Activated T-cell treated with anti-CD3 and anti-CD28 coated beads for 24 hours (primary cell): ENCODE measurements at places on chromosomes 5 and 9.

DNA sequence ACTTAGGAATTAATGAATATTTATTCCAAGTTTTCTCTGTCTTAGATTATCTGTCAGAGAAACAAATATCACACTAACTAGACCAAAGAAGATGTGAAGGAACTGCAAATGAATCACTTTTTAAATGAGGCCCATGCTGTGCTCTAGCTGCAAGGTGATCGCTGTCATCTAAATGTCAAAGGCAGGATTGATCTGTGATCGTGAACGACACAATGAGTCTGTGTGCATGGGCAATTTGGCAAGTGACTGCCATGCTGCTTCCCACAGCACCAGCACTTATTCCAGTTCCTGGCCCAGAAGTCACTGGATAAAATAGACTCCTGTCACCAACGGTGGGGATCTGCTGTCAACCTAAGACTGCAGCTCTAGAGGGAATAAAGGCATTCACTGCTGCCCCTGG lies 141.2 kb downstream of the TRIM36 start:
- DNase-seq: no peak

GRCh38 chr9:95217936-95218335 lies 99.6 kb downstream of the FANCC start:
- no peak for DNase-seq

DNA sequence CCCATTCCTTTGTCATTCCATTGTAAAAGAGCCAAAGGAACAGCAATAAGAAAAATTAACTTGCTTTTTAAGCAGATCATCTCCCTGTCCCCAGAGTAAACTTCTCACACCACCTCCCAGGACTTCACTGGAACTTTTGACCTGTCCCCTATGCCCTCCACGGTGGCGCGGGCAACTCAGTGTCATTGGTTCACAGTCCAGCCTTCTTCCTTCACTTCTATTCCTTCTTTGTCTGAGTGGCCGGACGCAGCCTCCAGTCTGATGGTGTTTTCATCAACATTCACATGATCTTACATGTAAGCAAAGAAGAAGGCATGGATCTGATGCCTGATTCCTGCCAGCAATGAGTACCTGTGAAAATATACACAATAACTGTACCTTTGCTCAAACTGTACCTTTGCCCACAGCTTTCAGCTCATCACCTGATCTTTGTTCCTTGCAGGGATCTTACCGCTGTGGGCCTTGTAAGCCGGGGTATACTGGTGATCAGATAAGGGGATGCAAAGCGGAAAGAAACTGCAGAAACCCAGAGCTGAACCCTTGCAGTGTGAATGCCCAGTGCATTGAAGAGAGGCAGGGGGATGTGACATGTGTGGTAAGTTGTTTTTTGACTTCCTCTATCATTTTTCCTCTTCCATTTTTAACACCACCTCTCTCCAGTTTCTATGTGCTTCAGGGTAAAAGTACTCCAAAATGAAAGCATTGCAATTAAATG lies 32.5 kb downstream of the THBS4 start:
- DNase-seq: no peak

GRCh38 chr9:90552317-90552716 lies 90.3 kb downstream of the DIRAS2 start:
- no peak for DNase-seq

GRCh38 chr5:127192836-127193338 lies 97.7 kb upstream of the MEGF10 start:
- DNase-seq: no peak

- DNase-seq: no peak
Observed at GRCh38 chr5:95988094-95988493, 26.4 kb upstream of the ELL2 start.

DNA sequence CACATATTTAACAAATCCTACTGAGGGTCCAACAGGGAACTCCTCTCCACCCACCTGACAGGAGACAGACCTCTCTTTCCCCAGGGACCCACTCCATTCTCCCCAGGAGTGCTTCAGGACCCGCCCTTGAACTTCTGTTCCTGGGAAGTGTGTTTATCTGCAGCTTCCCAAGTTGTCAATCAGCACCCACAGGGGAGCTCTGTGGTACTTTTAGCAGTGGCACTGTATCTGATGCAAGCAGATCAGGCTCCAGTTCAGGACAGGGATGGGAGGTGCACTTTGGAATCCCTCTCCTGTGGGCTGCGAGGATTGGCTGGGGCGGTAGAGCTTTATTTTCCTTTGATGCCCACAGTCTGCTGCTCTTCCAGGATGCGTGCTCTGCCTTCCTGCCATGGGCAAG lies 8.7 kb downstream of the GALNT10 start:
- DNase-seq: no peak

DNA sequence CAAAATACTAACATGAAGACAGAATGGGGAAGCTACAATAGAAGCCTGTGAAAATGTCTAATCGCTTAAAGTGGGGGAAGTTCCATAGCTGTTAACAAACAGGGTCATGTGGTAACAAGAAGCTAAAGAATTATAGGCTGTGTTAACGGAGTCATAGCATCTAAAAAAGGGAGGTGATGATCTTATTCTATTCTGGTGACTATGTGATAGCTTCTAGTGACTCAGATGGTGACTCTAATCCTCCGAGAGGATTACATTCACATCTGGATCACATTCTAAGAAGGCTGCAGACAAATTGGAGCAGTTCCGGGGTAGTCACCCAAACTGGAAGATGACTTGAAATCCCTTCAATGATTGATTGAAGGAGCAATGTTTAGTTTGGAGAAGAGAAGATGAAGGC lies 142.1 kb downstream of the LIFR start:
- no peak for DNase-seq

- no peak for DNase-seq
Observed at GRCh38 chr5:57028161-57028560, 76.2 kb upstream of the MIER3 start.
